ENCODE measurements at places on chromosomes 3 and 15.

DNA sequence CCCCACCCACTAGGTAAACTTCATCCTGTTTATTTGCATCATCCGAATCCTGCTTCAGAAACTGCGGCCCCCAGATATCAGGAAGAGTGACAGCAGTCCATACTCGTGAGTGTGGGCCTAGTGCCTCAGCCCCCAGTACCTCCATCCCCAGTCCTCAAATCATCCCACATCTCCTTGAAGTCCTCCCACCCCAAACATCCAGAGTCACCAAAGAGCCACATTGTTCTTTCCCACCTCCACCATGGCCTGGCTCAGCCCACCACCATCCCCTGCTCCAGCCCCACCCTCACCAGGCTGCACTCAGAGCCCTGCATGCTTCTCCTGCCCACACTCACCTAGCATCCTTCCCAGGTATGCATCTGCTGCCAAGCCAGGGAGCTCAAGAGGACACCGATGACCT is 29.8 kb downstream of the VIPR1 start:
- no peak for DNase-seq

DNA sequence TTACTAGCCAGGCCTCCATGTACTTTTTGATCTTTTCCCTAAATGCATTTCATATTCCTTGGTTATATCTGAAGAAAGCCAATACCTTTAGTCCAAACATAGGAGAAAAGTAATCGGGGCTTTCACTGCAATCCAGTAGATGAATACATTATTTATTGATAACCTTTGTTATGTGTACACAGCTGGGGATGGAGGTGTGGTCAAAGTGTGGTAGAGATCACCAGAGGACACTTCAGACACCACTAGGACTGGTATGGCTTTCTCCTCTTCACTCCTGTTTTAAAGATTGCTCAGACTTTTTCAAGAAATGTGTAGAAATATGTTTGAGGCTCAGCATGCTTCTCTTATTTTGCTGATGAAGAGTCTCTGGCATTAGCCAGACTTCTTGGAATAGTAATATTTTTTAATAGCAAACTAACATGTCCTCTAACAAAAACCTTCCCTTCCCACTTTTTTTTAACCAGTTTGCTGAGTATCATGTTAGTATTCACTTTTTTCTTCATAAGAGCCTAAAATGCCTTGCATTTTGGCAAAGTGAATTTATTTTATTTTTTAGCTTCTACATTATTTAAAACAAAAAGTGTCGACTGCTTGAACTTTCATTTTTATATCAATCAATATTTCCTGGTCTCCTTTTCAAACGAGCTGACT is 65.6 kb upstream of the MBNL1 start:
- DNase-seq, result no peak

GRCh38 chr15:45121706-45122417 is 7.7 kb downstream of the DUOXA2 start:
- no peak for DNase-seq

DNA sequence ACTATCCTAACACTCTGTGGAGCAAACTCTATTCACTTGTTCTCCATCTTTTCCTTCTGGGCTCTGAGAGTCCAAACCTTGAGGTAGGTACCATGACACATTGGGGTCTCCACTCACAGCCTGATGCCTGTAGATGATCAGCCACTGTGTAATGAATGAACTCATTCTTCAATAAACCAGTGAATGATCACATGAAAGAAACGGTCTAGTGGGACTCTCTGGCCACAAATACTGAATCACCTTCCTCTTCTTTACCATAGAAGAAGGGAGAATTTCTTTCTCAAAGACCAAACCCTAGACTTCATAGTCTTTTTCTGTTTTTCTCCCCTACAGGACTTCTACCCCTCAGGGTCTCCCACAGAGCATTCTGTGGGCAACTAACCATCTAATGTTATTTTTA is 20.5 kb upstream of the ABHD2 start:
- no peak for DNase-seq

- DNase-seq, result no peak
Observed at GRCh38 chr15:61841466-61841865, 218.8 kb downstream of the VPS13C start.

GRCh38 chr15:77889009-77889806 is 188.3 kb downstream of the TBC1D2B start:
- no peak for DNase-seq

GRCh38 chr3:46673151-46674030 is 20.1 kb downstream of the ALS2CL start:
- no peak for DNase-seq

- DNase-seq, result no peak
Observed at GRCh38 chr3:37100411-37100810, 74.0 kb downstream of the LRRFIP2 start.

Data from activated CD8-positive, alpha-beta memory T cell treated with anti-CD3 and anti-CD28 coated beads, Interleukin-2, amount 50 U/mL, for 48 hours (primary cell).